Thoracic aorta (tissue), 2 donors: ENCODE measurements at places on chromosomes 13 and 19. TPM values are rescaled to one million over a fixed set of nuclear protein-coding genes. Genes with fewer than 3 reads are reported as not detected.

- no peak for DNase-seq
These were observed 57.9 kb upstream of the C1QTNF9 start for GRCh38 chr13:24251525-24251924.

DNA sequence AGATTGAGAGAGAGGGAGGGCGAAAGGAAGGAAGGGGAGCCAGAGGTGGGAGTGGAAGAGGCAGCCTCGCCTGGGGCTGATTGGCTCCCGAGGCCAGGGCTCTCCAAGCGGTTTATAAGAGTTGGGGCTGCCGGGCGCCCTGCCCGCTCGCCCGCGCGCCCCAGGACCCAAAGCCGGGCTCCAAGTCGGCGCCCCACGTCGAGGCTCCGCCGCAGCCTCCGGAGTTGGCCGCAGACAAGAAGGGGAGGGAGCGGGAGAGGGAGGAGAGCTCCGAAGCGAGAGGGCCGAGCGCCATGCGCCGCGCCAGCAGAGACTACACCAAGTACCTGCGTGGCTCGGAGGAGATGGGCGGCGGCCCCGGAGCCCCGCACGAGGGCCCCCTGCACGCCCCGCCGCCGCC lies at the start of gene TNFSF11:
Gene TNFSF11, plus strand, starts transcription at position 142 of the 400 bp plus-strand sequence. Its CDS starts 152 bp downstream, at position 294.
- no peak for DNase-seq

DNA sequence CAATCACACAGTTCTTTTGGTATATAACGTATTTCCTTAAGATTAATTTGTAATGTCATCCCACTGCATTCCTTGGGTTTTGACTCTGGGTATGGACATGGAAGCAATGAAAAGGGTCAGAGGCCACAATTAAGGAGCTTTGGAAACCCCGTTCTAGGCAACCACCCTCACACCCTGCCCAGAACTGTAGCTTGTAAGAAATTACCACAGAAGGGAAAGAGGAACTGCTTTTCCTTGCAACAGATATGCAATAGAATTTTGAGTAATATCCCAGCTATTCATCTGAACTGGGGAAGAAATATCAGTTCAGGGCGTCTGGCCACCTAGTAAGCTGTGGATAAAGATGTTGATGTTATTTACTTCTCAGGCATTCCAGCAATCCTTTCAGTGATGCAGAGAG lies 985 bp upstream of the CLC start:
- no peak for DNase-seq

DNA sequence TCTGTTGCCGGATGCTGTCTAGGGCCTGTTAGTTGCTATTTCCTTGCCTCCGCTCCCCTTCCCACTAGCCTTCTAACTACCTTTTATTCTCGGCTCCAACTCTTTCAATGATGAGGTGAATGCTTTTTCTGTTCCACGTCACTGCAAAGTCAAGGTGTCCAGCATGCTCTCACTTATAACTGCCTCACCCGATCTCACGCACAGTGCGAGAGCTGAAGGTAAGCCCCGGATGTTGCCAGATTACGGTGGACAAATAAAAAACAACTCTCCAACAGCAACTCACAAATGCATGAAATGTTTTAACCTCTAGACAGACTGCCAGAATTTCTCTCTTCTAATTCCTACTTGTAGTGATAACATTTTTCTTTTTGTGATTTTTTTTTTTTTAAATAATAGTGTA lies 169.9 kb downstream of the STK24 start:
- DNase-seq, result no peak

GRCh38 chr13:75076476-75076875 lies 405.5 kb downstream of the TBC1D4 start:
- DNase-seq, result no peak

DNA sequence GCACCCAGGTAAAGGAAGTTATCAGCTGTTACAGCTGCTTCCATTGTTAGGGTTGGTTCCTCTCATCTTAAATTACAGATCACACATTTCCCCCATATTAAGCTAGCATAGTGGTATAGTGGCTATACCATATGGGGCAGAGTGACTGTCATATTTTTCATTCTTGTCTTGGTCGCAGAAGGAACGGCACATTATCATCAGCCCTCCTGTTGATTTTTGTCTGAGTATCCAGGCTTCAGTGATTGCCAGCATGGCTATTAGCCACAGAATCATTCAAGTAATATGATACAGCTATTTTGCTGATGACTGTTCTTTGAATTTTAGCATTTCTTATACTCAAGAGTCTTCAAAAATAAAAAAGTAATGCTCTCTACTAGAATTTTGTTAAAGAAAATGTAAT lies 240.9 kb downstream of the LIG4 start:
- no peak for DNase-seq

GRCh38 chr19:35872180-35872579 lies 3.8 kb downstream of the APLP1 start:
- DNase-seq, result no peak

DNA sequence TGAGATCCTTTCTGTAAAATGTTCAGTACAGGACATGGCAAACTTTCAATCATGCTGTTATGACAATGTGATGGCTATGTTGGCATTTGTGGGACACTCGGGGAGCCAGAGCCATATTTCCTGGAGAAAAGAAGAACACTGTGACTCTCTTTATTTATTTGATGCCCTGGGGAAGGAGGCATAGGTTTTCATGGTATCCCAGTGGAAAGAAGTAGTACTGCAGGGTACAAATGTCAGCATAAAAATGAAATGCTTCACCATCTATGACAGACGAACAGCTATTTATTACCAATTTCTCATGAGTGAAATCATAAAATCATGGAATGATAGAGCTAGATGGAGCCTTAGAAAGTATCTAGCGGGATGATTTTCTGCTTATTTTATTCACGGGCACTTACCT lies 217.1 kb downstream of the COL4A1 start:
- DNase-seq, result no peak

DNA sequence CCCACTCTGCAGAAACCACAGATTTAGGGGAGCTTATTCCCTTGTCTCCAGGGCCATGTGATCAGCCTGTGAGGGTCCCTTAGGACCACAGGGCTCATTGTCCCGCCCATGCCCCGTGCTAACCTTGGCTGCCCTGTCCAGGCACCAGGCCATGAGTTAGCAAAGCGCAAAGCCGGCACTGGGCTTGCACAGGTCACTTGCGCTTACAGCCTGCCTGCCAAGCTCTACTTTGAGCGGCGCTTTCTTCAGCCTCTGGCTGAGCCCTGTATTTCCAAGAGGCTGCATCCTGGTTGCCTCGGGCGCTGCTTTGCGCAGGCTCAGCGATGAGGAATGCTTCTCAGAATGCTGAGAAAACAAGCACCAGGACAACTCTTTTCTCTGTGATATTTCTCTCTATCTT lies 188.0 kb downstream of the TDRD3 start:
- no peak for DNase-seq

- no peak for DNase-seq
These were observed 111.2 kb upstream of the SGCG start for GRCh38 chr13:23069566-23069965.

- DNase-seq, result no peak
These were observed 5.2 kb upstream of the REXO1 start for GRCh38 chr19:1853295-1854038.

DNA sequence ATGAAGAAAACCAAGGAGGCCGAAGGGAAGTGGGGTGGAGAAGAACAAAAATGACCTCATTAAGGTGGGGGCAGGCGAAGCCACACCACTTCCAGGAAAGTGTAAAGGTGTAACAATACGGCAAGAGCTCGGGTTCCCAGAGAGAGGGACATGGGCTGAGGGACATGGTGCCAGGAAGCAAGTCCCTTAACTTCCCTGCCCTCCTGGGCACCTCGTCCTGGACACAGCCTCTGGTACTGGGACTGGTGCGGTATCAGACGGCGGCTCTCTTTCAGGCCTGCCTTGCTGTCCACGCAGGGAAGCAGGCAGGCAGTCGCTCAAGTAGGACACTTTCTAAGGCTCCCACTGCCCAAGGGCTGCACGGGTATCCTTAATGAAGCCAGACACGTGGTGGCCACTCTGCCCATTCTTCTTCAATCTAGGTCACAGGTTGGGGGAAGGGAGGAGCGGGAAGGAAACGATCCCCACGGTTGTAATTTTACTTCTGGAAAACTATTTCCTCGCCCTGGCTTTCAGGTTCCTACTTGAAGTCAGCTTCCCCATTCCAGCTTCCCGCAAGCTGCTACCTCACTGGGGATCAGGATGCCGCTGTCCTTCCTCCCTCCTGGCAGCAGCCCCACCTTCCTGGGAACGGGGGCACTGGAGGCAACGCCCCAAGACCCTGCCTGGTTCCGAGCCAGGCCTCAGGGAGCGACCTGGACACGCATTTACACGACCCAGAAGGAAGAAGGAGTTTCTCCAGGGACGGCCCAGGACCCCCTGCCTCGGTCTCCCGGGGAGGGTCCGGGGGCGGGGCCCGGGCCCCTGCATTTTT lies 1.2 kb downstream of the AP3D1 start:
- DNase-seq, result no peak

- no peak for DNase-seq
These were observed 569 bp upstream of the MCF2L start for GRCh38 chr13:112968380-112968909.

GRCh38 chr13:30406779-30407416 lies 15.4 kb upstream of the UBE2L5 start:
- DNase-seq, result no peak

DNA sequence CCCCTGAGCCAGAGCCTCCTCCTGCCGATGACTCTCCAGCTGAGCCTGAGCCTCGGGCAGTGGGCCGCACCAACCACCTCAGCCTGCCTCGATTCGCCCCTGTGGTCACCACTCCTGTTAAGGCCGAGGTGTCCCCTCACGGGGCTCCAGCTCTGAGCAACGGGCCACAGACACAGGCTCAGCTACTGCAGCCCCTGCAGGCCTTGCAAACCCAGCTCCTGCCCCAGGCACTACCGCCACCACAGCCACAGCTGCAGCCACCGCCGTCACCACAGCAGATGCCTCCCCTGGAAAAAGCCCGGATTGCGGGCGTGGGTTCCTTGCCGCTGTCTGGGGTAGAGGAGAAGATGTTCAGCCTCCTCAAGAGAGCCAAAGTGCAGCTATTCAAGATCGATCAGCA lies 3.6 kb downstream of the KMT2B start:
- DNase-seq, result no peak

DNA sequence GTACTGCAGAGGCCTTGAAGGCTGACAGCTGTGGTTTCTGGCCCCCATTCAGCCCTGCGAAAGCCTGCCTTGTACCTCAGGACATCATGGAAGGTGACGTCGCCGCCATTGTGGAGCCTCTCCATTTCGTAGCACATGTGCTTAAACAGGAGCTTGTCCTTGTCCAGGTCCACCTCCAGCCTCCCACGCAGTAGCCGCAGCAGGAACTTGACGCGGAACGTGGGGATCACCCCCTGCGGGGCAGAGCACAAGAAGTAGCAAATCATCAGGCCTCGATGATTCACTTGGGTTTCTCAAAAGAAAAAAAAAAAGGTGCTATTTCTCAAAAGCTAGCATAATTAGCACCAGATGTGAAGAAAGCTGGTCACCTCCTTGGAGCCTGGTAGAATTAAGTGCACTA lies 351.0 kb downstream of the NALCN start:
- no peak for DNase-seq

Gene MEX3D
- 26.4 TPM for total RNA-seq

Gene LAIR1
- total RNA-seq, result 64.7 TPM

Gene IGFL3
- total RNA-seq, result not detected

Gene SYCN
- total RNA-seq, result not detected

Gene EDDM13
- total RNA-seq, result not detected

Gene SIGLEC8
- total RNA-seq, result 0.28 TPM

Gene ATP4B
- not detected for total RNA-seq
